ENCODE measurements at places on chromosomes 7 and 10.
A peak's percentile ranks its signal among the peaks of the same experiment; 100 is the strongest.

GRCh38 chr10:62726142-62726541 lies 78.4 kb upstream of the ADO start:
- peak; percentile 70 for DNase-seq

DNA sequence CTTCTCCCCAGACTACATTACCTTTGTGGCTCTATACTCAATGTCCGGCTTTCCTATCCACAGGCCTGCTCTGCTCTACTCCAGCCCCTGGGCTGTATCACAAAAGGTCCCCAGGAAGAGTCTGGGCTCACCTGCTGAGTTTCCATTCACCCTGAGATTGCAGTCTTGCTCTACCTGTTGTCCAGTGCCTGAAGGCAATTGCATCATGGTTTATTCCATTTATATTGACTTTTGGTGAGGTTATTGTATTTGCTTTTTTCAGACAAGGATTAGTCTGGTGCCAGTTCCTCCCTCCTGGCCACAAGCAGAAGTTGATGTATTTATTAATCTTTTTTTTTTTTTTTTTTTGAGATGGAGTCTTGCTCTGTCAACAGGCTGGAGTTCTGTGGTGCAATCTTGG lies 273.1 kb downstream of the XPNPEP1 start:
- no peak for DNase-seq

GRCh38 chr7:8051373-8051772 lies 82.8 kb downstream of the GLCCI1 start:
- no peak for DNase-seq

GRCh38 chr10:89120931-89121763 lies 86.0 kb downstream of the CH25H start:
- DNase-seq: no peak

GRCh38 chr7:9217204-9217603 lies 783.8 kb downstream of the NXPH1 start:
- DNase-seq: no peak

DNA sequence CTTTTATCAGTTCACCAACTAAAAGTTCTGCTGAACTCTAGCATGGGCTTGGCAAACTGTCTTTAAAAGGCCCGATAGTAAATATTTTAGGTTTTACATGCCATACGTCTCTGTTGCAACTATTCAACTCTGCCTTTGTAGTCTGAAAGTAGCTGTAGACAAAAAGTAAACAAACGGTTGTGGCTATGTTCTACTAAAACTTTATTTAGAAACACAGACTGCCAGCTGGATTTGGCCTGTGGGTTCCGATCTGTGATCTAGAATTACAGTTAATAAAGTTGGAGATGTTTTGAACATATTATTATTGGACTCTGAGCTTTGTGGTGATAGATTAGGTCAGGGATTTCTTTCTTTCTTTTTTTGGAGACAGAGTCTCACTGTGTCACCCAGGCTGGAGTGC lies 33.1 kb downstream of the VPS50 start:
- DNase-seq: no peak

DNA sequence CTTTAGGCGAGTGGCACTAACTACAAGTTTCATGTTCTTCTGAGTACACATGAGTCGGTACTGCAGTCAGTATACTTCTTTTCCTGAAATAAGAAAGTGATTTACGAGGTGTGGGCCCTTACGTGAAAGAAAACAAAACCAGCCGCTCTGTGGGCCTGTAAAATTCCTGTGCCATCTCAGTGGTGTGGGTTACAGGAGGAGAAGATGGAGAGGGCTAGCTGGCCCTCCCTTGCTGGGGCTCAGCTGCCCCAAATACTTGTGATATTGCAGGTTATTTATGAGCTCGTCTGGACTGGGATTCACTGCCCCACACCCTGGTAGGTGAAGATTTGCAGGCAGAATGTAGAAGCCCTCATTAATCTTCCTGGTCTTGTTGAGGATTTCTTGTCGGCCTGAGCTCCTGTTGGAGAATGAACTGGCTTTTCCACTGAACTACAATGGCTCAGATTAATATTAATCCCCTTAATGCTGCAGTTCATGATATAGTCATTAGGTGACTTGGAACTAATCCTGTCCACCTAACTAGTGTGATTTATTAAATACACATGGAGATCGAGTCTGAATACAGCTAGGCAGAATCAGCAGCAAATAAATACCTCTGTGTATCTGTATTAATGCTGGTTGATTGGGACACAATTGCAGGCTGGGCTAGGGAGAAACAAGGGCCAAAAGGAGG lies 68.0 kb downstream of the GBF1 start:
- no peak for DNase-seq

DNA sequence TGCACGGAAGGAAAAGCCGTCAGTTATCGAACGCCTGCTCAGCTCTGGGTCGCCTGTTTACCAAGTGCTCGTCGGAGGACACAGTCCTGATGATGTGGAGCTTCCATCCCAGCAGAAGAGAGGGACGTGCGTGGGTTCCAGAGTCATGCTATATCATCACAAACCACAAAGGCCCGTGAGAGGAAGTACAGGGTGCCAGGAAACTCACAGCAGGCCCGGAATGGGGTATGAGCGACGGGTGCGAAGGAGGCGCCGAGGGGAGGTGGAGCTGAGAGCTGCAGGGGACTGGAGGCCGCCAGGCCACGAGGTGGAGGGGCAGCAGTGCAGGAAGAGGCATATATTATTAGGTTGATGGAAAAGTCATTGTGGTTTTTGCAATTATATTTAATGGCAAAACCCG lies 102.5 kb downstream of the ACTR3B start:
- DNase-seq: no peak

DNA sequence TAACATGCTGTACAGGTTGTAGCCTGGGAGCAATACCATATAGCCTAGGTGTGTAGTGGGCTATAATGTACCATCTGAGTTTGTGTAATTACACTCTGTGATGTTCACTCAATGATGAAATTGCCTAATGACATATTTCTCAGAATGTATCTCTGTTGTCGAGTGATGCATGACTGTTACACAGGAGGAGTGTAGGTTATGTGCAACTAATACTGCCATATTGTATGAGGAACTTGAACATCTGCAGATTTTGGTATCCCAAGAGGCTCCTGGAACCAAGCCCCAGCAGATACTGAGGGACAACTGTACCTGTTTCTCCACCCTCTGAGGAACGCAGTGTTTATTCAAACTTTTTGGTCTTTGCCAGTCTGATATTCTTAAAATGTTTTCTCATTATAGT lies 38.6 kb downstream of the NACAD start:
- no peak for DNase-seq

GRCh38 chr10:122549636-122550035 lies 10.9 kb upstream of the DMBT1 start:
- no peak for DNase-seq

DNA sequence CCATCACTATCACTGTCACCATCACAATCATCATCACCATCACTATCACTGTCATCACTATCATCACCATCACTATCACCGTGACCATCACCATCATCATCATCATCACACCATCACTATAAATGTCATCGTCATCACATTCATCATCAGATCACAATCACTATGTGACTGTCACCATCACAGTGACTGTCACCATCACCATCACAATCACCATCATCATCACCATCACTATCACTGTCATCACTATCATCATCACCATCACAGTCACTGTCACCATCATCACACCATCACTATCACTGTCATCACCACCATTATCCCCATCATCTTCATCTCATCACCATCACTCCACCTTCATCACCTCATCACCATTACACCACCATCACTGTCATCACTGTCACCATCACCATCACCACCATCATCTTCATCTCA lies 31.0 kb downstream of the PWWP2B start:
- DNase-seq: no peak

- no peak for DNase-seq
Measured at GRCh38 chr7:24456526-24457218, 116.6 kb upstream of the PALS2 start.

DNA sequence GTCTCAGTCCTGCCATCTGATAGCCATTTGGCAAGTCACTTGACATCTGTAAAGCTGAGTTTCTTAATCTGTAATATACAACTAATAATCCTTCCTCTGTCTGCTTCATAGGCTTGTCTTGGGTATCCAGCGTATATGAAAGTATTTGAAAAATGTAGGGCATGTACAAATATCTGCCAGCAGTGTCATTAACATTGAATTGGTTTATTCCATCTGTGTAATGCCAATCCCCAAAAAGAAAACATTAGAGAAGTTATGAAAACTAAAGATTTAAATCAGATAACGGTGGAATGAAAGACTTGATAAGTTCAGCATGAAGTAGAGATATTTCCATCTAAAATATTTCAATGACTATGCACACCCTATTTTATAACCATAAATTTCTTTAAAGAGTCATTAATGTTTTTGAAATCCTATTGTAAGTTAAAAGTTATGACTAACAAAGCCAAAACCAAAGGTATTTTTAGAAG lies 9.8 kb upstream of the RTKN2 start:
- no peak for DNase-seq

GRCh38 chr10:1939016-1939415 lies 201.7 kb upstream of the ADARB2 start:
- peak; percentile 86 for DNase-seq

- no peak for DNase-seq
Measured at GRCh38 chr10:78140066-78140630, 106.5 kb downstream of the RPS24 start.

DNA sequence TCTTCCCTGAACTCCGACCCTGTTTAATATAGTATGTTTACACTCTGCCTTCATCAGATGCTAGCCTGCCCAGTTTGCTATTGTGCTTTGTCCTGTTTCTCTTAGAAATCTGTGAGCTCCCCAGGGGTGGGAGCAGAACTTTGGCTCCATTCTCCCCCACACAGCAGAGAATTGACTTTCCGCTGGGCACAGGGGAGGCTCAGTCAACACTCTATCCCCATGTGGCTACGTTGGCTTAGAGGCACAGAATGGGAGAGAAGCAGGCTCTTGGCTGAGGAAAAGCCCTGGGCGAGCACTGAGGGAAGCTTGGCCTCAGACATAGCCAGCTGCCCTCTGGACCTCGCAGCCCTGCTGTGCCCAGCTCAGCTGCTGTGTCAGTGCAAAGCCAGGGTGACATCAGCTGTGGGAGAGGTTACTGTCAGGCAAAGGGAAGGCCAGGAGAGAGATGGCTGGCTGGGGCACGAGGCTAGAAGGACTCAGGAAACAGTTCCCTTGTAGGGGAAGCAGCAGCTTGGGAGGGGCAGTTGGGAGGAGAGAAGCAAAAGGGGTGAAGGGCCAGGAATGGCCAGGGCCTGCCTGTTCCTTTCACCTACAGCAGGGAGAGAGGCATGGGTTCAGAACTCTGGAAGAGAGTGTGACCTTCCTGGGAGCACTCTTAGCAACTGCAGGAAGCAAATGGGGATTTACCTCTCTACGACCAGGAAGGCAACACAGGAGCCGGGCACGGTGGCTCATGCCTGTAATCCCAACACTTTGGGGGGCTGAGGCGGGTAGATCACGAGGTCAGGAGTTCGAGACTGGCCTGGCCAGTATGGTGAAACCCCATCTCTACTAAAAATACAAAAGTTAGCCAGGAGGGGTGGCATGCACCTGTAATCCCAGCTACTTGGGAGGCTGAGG lies 5.8 kb upstream of the SCD start:
- no peak for DNase-seq

DNA sequence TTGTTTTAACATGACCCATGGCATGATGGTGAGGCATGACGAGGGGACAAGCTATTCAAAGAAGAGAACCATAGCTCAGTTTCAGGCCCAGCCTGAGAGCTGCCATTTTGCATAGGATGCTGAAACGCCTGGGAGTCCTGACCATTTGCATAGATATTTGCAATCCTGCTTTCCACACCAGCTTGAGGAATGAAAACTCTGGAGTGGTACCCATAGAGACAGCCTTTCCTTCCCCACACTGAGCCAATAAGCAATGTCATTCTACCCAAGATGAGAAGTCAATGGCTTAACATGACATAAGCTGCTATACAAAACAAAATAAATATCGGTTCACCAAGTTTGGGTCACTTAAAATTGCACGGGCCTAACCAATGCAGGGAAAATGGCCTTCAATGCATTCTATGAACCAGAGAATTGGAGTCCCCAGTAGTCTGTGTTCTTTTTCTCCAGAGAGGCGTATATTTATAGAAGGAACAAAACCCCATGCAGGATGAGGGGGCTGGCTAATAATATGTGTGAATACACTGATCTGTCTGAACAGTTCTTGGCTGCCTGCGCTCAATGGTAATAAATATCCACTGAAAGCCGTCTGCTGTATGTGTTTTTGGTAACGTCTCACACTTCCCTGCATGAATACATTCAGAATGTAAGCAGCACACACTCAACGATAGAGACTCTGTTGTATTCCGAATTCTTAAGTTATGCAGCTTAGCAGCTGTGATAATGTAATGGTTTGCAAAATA lies 329.3 kb downstream of the FRMD4A start:
- DNase-seq: no peak

GRCh38 chr10:93947524-93947923 lies 46.2 kb upstream of the PLCE1 start:
- DNase-seq: no peak

GRCh38 chr10:76451911-76452310 lies 1020.5 kb downstream of the LRMDA start:
- DNase-seq: no peak

GRCh38 chr10:226018-226417 lies 90.8 kb downstream of the ZMYND11 start:
- DNase-seq: no peak

DNA sequence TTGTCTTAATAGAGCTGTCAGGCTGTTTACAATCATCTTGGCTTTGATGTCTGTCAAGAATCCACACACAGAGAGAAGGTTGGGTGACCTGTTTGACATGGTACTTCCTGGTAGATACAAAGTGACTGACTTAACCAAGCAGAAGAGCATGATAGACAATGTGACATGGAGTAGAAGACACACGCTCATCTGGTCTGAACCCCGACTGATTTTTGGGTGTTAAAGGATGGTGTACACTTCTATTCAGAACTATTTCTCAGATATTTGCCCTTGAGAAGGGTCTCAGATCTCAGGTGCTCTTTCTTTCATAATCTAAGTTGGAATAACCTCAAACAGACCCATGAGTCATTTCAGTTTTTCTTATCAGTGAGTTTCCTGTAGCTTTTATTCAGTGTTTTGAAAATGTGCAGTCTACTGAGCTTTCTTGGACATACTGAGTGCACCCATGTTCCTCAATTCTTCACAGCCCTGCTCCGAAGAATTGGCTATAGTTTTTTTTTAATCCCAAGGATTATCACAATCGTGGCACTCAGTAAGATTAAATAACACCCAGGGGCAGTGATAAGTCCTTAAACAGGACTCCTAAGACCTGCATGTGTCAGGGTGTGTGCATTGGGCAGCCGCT lies 46.4 kb upstream of the NXPH1 start:
- no peak for DNase-seq

- DNase-seq: no peak
Measured at GRCh38 chr7:27134392-27134791, 3.8 kb upstream of the HOXA4 start.

DNA sequence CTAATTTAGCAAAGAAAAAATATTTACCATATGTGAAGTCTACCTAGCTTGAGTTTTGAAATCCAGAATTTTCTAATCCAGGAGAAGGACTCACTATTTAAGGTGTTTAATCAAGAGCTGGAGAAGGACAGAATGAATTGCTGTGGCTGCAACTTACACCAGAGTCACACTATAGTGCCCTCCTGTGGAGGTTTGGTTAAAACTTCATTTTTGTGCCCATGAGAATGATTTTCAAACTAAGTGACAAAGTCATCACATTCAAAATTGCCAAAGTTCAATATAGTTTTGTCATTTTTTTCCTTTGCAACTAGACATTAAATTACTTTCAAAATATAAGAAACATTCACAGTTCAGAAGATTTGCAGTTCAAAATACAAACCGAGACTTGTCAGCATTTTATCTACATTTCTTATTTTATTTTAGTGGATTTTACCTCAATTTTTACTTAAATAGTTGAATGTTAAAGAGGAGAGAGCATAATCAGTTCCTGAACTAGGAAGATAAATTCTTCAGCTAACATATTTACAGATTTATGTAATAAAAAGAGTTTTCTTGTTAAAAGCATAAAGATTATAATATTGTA lies 70.7 kb downstream of the CABCOCO1 start:
- no peak for DNase-seq

Data from activated naive CD4-positive, alpha-beta T cell treated with anti-CD3 and anti-CD28 coated beads, Interleukin-2, amount 50 U/mL, for 16 hours (primary cell).